ENCODE measurements at places on chromosomes 1 and 21. TPM values are rescaled to one million over a fixed set of nuclear protein-coding genes. Genes with fewer than 3 reads are reported as not detected.

GRCh38 chr1:110783292-110783918 is 89.5 kb upstream of the CD53 start:
- DNase-seq = no peak

DNA sequence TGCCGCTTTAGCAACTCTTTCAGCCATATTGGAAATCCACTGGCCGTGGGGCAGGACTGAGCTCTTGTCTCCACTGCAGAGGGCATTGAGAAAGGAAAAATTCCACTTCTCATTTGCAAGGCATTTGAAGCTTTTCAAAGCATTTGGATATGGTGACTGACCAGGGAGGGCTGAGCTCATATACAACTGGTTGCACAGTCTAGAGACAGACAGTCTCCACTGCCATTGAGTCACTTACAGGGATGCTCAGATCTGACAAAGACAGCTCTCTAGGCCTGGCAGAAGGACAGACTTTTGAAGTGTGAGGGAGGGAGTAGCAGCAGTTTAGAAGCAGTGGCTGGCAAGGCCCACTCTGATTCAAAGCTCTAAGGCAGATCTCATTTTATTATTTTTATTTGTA is 24.2 kb downstream of the NCF2 start:
- DNase-seq = no peak

DNA sequence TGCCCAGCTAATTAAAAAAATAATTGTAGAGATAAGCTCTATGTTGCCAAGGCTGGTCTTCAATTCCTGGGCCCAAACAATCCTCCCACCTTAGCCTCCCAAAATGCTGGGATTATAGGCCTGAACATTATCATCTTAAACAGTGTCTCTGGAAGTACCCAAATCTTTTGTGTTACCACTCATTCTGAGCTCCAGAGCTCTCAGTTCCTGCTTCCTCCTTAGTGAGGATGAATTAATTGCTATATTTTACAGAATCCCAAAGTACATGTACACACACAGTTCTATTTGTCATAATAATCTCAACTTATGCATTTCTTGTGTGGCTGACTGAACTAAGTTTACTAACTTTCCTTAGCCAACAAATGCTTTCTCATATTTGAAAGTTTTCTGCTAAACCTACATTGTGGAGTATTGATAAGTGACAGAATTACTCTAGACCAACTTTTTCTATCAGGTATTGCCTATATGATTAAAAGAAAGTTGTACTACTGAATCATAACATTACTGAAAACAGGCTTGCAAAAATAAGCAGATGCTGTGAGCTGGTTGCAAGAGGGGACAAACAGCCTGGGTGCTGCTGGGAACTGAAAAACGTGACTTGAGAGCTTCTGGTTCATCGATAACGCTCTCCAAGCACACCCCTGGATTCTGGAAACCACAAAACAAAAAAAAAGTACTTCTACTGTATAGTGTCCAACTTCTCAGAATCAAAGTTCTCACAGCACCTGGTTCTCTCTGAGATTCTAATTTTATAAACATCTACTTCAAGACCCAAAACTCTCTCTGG is 15.3 kb downstream of the VAV3 start:
- DNase-seq = no peak

GRCh38 chr1:211490038-211490678 is 1.8 kb downstream of the RD3 start:
- no peak for DNase-seq

DNA sequence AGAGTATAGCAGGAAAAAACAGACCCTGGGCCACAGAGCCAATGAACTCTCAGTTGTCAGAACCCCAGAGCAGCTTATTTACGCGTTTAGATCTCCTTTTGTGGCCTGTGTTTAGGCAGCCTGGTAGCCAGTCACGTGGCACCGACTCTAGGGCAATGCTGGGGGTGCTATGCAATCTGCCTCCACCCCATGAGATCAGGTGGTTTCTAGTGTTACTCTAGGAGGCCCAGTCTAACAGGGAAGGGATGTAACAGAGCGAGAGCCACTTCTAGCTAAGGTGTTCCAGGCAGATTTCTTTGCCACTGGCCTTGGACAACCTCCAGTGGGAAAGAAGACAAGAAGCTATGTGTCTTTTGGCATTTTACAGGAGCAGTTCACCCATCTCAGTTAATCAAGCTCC is 12.0 kb upstream of the A3GALT2 start:
- no peak for DNase-seq

GRCh38 chr1:178232949-178233348 is 139.0 kb downstream of the RASAL2 start:
- no peak for DNase-seq

GRCh38 chr1:2345297-2346075 is 45.9 kb downstream of the MORN1 start:
- no peak for DNase-seq

- DNase-seq = no peak
These were observed 33.0 kb upstream of the PRRX1 start for GRCh38 chr1:170630977-170631376.

DNA sequence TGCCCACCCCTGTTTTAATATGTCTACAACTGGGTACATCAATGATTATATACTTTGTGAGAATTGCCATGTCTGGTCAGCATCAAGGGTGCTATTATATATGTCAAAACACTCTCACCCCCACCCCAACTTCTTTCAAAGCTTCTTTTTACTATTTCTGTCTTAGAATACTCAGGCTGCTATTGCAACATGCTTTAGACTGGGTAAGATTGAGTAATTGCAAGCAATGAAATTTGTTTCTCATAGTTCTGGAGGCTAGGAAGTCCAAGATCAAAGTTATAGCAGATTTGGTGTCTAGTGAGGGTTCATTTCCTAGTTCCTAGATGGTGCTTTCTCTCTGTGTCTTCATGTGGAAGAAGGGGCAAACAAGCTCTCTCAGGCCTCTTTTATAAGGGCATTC is 100.5 kb upstream of the KCNK1 start:
- DNase-seq = no peak

DNA sequence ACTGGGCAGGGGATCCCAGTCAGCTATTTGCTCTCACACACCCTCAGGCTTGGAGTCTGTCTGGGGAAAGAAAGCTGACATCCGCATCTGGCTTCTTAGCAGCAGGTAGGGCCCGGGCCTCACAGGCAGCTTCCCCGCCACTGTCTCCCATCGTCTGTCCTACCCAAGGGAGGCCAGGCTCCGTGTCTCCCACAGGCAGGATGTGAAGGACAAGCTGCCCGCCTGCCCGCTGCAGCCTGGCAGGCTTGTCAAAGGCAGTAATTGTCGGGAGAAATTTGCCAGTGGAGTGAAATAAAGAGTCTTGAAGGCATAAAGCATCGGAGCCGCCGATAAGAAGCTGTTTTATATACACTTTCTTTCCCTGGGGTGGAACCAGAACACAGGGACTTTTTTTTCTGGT is 44.0 kb upstream of the DISP3 start:
- DNase-seq = no peak

DNA sequence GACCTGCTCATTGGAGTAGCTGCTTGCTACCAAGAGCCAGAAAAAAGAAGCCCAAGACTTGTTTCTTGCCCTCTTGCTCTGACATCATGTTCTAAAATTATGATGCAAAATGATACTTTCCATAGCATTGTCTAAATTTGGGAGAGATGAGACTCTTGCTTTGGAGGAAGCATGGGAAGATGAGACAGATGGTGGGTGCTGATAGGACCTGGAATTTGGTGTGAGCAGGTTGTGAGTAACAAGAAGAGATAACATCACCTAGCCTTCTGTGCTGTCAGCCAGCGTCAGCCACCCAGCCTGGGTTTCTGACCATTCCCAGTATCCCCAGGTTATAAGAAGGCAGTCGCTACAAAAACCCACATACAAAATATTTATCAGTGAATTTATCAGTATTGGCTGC is 67.1 kb upstream of the GCLM start:
- peak; percentile 22 for DNase-seq

GRCh38 chr1:25575191-25575590 is 31.8 kb downstream of the LDLRAP1 start:
- no peak for DNase-seq

DNA sequence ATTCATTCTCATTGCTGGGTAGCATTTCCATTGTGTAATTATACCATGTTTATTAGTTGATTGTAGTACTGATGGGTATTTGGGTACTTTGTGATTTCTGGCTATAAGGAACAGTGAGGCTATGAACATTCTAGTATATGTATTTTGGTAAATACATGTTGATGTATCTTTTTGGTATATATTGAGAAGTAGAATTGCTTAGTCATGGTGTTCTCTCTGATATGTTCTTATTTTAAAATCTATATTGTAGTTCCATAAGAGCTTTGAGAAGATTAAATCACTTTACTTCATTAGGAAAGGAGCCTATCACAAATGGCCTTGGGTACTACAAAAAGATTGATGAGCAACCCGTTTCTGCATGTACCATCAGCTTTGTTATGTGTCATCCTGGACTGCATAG is 13.4 kb downstream of the MIXL1 start:
- no peak for DNase-seq

GRCh38 chr21:43693981-43694380 is 24.9 kb upstream of the PDXK start:
- DNase-seq = no peak

CYP4Z1 gene
- 0.19 TPM for polyA plus RNA-seq

CACYBP gene
- polyA plus RNA-seq = 97.4 TPM

TTF2 gene
- 4.1 TPM for polyA plus RNA-seq

GJB4 gene
- not detected for polyA plus RNA-seq

ZNF648 gene
- polyA plus RNA-seq = not detected

S100A10 gene
- polyA plus RNA-seq = 500 TPM

SPATA17 gene
- 7.1 TPM for polyA plus RNA-seq

LCE1D gene
- polyA plus RNA-seq = not detected

Data from kidney (tissue), 22 donors.